ENCODE measurements at places on chromosomes 13 and 19.

- DNase-seq, result peak; percentile 42
Measured at GRCh38 chr13:40490086-40490758, 176.2 kb downstream of the FOXO1 start.

DNA sequence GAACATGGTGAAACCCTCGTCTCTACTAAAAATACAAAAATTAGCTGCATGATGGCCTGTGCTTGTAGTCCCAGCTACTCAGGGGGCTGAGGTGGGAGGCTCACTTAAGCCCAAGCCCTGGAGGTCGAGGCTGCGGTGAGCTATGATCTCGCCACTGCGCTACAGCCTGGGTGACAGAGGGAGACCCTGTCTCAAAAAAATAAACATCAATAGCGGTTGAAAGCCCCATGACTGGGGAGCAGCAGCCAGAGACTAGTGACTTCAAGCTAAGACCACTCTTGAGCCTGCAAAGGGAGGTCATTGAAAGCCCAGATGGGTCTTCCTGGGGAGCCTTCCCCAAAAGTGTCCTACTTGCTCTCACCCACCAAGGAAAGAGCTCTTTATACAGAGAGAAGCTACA, 11.9 kb upstream of the ZNF709 start:
- no peak for DNase-seq

GRCh38 chr13:25776722-25777121, 275.1 kb downstream of the SHISA2 start:
- no peak for DNase-seq

DNA sequence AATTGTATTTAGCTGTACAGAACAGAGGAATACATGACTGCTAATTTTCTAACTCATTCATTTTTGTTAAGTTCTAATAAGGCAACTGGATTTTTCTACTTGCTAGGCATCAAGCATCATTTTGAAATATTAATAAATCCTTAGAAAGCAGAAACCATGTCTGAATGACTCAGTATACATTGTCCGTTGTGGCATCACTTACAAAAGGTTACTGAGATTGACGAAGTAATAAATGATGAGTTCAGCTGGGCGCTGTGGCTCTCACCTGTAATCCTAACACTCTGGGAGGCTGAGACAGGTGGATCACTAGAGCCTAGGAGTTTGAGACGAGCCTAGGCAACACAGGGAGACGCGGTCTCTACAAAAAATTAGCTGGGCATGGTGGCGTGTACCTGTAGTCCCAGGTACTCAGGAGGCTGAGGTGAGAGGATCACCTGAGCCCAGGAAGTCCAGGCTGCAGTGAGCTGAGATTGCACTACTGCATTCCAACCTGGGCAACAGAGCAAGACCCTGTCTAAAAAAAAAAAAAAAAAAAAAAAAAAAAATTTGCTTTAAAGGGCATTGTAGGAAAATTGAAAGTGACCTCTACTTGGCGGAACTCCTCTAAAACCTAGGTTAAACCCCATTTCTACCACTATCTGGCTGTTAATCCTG, 36.6 kb downstream of the LHFPL6 start:
- DNase-seq, result no peak

GRCh38 chr19:56350416-56351045, 35.9 kb upstream of the ZSCAN5A start:
- peak; percentile 6 for DNase-seq

- DNase-seq, result no peak
Measured at GRCh38 chr13:91303031-91303430, 44.5 kb upstream of the MIR17HG start.

GRCh38 chr19:50639121-50640112, at the start of gene SYT3:
SYT3 (minus strand) TSS chr19:50639881; CDS start chr19:50637411, 2,470 bp downstream.
- no peak for DNase-seq

DNA sequence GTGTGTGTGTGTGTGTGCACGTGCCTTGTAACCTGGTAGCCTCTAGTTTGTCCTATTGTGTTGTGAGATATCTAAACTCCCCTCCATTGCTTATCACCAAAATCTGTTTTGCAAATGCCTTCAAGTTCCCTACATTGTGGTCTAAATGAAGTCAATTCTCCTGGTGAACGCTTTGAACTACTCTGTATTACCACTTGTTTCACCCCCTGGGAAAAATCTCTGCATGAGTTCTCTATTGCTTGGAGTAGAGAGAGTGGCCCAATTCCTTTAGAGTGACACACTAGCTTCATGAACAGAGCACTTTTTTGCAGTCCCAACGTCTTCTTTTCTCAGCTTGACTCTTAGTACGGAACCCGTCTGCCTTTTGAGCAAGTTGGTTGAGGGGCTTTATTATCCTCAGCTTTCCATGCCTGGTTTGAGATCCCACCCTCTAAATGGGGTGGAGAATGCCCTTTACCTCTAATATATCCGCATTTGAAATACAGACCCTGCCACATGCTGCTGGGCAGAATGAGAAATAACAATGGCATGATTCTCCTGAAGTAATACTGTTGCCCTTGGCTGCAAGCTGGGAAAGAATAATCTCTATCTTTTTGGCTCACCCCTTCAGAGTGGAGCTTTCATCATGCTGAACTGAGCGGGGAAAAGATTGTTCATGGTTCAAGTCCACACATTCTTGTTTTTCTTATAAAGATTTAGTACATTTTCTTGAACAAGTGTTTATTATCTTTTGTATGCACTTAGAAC, 2545.3 kb downstream of the PCDH9 start:
- DNase-seq, result no peak
